Lower leg skin (tissue), 4 donors: ENCODE measurements at places on chromosomes 7 and 10.

DNA sequence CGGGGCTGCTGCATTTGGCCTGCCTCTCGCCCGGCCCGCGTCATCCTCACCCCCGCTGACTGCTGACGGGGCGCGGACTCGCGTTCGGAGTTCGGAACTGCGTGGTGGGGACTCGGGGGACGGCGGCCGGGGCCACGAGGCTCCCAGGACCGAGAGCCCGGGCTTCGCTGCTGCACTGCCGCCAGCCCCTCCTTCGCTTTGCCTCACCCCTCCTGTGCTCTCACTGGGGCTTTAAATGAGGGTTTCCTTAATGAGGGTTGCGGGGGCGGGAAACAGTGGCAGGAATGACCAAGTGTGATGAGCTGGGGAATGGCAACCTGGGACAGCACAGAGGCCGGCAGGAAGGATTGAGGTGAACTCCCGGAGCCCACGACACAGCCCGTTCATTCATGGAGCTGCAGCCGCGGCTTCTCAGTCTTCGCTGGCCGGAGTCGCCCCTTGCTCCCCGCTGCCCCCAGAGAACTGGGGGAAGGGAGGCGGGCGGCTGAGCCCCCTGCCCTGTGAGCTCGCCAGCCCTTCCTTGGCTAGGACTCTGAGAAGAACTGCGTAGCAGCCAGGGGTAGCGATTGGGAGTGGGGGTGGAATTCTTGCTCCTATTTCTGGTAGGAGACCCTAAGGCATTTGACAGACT, 1.5 kb upstream of the LRRC4 start:
- no peak for DNase-seq

DNA sequence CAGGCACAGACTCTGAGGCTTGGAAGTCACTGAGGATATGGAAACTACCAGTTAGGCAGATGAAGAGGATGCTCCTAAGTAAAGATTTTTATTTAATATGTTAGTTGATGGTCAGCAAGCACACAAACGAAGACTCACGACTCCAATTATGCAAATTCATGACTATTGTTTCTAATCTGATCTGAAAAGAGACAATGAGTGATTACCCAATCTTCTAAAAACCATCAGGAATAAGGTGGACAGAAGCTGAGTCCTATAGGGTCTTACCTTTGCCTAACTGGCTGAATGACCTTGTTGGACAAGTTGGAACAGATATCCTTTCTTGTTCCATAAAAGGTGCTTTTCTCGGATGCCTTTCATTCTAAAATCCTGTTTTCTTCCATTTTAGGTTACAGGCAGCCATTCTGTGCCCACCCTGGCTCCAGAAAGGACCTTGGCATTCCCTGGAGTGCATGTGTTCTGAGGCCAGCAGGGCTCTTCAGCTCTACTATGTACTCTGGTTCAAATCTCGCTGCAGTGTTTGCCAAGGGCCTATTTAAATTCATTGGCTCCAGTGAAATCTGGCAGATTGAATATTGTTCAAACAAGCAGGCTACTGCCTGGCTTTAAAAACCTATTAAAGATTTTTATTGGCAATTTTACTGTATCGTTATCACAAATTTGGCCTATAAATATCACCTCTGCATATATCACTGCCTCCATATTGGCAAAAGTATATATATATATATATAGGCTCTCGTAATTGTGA, 77.5 kb downstream of the SLC25A13 start:
- DNase-seq = no peak

DNA sequence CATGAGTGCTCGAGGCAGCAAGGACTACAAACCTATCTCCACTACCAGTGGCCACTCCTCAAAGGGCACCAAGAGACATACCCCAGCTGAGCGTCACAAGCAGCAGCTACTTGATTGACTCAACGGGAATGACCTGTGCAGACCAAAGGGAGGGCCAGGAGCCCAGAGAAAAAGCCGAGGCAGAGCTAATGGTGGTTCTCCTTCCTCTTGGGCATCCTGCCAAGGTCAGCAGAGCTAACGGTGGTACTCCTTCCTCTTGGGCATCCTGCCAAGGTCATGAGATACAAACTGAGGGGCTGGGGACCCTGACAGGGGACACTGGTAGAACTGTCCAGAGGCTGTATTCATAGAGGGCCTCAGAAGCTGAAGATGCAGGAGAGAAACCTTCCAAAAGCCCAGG, 60.4 kb downstream of the FAM53B start:
- no peak for DNase-seq

DNA sequence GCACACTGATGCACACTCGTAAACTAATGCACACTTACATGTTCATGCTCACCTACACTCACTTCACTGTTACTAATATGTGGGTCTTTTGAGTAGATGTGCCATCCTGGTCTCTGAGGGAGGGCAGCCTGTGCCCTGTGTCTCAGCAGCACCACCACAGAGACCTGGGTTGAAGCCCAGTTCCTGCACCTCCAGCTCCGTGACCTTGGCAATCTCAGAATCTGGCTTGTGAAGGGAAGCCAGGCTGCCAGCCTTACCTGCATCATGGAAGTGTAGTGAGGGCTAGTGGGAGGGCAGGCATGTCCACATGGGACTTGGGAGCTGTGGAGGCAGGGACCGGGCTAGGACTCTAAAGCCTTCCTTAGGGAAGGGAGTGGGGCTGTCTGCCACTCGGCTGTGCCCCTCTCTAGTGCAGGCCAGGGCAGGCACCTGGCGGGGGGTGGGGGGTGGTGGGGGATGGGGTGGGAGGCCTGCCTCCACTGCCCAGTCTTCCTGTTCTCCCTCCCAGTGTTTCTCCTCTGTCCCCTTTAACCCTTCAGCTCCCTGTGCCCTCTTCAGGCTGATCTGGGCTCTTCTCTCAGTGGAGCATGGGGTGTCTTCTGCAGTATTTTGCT, 8.1 kb downstream of the ADCY1 start:
- DNase-seq = no peak

GRCh38 chr7:85237721-85238120, 50.9 kb upstream of the SEMA3D start:
- no peak for DNase-seq

GRCh38 chr10:28839600-28840007, 162.3 kb downstream of the BAMBI start:
- DNase-seq = no peak

DNA sequence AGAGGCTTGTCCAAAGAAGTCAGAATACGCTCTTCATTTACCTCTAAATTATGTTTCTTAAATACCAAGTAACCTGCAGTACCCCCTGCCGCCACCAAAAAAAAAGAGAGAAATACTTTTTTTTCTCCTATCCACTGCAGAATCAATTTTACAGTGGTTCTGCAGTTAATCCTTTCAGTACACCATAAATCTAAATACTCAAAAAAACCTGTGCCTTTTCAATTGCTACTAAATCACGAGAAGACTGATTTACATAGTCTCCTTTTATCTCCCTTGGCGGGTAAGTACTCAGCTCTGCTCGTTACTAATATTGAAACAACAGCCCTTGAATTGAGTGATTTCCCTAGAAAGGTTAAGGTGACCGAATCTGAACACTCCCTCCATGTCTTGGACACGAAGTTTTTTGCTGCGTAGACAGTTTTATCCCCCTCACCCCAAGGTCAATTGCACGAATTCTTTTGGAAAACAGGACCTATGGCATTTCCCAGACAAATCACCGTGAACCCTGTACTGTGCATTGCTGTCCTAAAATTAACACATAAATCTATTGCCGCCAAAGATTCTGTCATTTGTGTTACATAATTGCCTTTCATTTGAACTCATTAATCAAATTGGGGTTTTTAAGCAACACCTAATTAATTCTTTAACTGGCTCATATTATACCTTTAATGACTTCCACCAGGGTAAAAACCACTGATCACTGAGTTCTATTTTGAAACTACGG, 512 bp upstream of the VIM start:
- no peak for DNase-seq

DNA sequence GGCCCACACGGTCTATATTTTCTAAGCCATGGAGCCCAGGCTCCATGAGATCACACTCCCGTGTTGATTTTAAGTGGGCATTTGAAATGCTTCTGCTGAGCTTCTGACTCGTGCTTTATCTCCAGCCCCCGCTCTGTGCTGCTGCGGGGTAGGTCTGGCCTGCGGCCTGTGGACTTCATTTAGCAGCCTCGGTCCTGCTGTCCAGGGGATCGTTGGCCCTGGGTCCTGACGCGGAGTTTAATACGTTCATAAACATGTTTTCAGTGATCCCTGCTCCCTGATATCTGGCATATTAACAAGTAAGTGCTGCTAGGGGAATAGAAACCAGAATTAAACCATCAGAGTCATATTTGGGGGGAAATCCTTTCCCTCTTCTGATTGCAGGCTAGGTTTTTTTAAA, 540.3 kb upstream of the MGMT start:
- DNase-seq = no peak

DNA sequence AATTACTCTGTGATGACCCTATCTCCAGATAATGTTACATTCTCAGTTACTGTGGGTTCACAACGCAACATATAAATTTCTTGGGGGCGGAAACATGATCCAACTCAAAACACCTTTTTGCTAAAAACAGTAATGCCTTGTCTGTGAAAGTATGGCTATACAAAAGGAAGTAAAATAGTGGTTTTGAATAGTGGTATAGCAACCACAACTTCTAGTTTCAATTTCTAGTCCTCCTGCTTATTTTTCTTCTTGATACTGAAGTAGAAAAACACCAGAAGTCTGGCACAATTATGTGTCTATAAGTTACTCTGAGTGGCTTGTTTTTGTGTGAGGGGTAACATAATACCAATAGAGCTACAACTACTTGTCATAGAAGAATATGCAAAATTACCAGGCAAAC, 21.5 kb upstream of the ZNF800 start:
- DNase-seq = no peak

DNA sequence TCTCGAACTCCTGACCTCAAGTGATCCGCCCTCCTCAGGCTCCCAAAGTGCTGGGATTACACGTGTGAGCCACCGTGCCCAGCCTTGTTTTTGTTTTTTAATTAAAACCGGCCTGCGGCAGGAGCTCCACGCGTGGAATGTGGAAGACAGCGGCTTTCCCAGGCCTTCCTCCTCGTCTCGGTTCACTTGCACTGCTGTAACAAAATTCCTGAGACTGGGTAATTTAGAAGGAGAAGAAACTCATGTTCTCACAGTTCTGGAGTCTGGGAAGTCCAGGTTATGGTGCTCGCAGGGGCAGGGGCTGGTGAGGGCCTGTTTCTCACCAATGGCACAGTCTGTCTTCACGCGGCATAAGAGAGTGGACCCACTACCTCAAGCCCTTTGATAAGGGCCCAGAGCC, 14.4 kb upstream of the CRYGN start:
- DNase-seq = peak; percentile 80

GRCh38 chr10:44260286-44260928, 124.5 kb downstream of the CXCL12 start:
- no peak for DNase-seq
